ENCODE measurements at places on chromosomes 5 and 9.

GRCh38 chr5:139863855-139864558, 68.4 kb downstream of the PSD2 start:
- DNase-seq: peak; percentile 11

DNA sequence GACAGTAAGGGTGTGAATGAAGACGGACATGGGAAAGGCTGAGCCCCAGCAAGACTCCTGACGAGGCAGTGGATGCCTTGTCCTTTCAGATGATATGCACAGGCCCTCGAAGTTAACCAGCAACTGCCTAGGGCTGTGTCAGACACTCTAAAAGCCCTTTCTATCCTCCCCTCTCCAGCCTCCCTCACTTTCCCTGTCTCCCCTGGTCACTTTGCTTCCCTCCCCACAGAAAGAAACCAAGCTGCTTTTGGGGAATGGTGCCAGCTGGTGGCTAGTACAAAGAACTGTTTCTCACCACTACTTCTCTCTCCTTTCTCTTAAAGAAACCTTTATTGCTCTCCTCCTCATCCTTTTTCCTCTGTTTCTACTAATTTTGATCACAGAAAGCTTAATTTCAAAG, 21.4 kb downstream of the LHFPL2 start:
- DNase-seq: no peak

GRCh38 chr9:126421567-126422428, 95.2 kb downstream of the MVB12B start:
- DNase-seq: no peak

- no peak for DNase-seq
These were observed 15.3 kb upstream of the PIK3R1 start for GRCh38 chr5:68200288-68200687.

DNA sequence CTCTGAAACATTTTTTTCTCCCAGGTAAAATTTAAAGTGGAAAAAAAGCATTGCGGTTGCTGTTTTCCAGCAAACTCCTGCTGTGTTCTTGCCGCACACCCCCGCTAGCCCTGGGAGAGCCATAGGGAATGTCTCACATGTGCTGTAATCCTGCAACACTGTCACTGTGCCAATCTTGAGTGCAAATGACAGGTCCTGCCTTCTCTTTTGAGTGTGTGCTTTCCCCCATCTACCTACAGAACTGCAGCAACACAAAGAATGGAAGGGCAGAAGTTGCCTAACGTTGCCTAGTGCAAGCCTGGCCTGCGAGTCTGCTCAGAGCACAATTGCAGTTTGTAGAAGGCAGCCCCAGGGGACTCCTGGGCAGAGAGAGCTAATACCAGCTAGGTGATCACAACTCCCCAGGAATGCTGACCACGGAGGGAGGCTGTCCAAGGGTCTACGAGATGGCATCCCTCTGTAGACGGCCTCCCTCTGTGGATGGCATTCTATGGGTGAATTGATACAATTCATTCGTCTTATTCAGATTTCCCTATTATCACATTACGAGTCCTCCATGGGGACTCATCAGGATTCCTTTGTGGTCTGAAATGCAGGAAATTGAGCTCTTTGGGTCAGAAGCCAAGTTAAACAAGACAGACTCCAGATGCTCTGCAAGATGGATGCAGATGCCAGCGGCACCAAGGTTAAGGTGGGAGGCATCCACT, 172.6 kb upstream of the S1PR3 start:
- DNase-seq: no peak

GRCh38 chr9:89247431-89248353, 63.3 kb upstream of the CKS2 start:
- DNase-seq: no peak

DNA sequence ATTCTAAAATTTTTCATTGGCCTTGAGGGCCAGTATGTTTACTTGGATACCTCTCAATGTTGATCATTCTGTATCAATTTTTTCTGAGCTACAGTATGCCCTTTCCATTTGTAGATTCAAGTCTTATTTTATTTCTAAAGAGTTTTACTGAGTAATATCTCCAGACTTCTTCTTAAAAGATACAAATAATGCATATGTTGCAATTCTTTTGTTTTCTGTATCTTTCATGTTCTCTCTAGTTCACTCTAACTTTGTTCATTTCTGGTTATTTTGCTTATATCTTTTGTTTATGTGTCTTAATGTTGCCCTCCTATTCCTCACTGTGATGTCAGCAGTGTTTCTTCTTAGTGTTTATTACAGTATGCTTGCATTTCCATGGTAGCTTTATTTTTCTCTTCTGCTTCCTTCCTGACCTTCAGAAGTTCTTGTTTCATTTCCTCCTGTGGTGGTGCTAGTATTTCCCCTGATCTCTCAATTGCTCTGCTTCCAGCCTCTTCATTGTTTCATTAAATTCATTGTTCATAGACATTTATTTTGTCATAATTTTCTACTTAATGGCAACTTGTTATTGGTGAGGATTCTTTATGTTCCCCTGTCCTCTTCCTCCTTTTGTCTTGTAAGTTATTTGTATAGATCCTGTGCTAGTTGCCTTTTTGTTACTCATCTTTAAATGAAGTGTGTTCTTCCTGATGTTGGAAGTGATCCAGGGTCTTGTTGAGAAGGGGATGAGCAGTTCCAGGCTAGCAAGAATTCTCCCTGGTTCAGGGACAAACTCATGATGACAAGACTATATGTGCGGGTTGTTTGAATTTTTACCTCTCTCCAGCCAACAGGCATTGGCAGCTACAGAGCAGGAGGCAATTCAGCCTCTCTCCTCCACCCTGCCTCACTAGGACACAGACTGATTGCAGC, 160.8 kb downstream of the DEPDC1B start:
- DNase-seq: no peak

GRCh38 chr5:149302641-149303040, 31.0 kb downstream of the AFAP1L1 start:
- no peak for DNase-seq

DNA sequence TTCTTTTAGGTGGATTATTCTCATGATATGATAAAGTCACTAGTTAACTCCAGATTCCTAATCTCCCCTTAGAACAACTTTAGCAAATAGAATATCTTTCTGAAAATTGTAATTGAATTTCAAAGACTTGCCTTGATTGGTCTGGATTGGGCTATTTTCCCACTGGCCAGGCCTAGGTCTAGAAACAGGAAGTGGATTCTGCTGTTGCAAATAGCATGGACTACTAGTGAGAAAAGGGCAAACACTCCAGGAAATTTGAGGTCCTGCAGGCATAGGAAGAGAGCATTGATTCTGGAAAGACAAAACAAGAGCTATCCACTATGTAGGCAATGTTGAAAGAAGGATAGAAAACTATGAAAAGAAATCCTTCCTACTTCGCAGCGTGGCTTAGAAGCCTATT, 113.4 kb downstream of the KCTD16 start:
- no peak for DNase-seq

GRCh38 chr9:79709743-79710674, 138.2 kb downstream of the TLE4 start:
- DNase-seq: no peak

DNA sequence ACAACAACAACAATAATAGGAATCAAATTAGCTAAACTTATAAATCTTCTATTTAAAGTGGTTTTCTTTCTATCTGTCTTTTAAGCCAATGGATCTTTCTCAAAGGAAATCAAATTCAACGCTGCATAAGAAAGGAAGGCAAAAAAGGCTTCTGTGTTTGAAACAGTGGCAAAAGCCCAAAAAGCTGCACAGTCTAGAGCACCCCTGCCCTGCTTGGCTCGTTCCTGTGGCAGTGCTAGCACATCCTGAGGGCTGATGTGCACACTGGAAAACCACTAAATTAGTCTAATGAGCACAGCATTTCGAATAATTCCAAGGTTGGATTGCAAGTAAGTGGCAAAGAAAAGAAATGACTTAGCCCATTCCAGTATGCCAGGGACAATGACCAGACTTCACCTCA, 80.7 kb downstream of the AP3B1 start:
- DNase-seq: no peak

DNA sequence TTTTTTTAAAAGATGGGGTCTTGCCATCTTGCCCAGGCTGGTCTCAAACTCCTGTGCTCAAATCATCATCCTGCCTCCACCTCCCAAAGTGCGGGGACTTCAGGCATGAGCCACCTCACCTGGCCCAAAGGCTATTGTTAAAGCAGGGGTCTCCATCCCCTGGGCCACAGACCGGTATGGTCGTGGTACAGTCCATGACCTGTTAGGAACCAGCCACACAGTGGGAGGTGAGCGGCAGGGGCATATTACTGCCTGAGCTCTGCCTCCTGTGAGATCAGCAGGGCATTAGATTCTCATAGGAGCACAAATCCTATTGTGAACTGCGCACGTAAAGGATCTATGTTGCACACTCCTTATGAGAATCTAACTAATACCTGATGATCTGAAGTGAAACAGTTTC, 7.3 kb upstream of the NOL6 start:
- no peak for DNase-seq

DNA sequence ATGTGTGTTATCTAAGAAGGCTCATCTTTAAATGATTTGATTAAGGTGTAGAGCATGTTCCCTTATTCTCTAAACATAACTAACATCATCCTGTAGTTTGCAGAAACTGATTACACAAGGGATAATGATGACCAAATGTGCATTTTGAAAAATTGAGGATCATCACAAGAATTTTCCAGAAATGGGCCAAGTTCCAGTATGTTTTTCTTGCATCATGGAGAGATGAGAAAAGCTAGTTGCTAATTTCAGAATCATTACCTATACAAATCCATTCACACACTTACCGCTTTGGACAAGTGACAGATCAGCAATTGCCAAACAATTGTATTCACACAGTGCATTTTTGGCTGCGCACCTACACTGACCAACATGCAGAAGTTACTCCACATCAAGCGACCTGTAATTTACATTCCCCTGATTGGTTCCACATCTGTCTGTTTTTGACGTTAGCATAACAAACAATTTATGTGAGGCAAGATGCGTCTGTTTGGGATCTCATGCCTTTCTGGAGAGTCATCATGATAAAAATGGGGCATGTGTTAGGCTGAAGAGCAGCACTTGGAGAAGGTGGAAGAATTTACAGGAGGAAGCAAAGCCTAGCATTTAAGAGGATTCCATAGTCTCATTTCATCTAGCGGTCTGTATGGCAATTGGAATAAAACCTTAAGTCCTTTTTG, 2.8 kb upstream of the BNC2 start:
- no peak for DNase-seq

GRCh38 chr5:78647838-78648358, 674 bp downstream of the LHFPL2 start:
- DNase-seq: no peak

GRCh38 chr5:12313602-12314001, 409.4 kb upstream of the CTNND2 start:
- no peak for DNase-seq

DNA sequence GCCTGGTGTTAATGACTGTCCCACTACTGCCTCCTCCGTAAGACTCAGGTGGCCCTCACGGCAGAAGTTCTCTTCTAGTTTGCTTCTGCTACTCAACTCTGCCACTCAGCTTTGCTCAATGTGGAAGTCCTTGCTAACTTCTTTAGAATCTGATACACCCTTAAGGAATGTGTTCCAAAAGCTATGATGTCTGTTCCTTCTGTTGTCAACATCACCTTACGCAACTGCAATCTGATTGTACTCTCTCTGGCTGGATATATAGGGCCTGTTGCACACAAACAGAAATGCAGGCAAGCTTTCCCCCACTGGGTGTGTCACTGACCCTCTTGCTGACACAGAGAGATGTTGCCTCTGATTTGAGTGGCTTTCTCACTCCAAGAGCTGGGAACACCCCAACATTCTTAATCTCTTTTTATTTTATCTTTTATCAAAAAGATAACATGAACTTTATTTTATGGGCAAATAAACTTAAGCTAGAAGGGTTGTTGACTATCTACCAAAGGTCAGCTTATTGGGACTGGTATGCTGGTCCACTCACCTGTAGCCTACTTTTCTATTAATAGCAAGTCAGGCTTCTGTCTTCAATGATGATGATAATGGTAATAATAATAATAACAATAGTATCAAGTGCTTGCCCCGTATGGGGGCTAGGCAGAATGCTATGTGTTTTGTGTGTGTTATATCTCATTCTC, 25.2 kb downstream of the TMEM252 start:
- no peak for DNase-seq

- no peak for DNase-seq
These were observed 45.7 kb downstream of the DUSP1 start for GRCh38 chr5:172725273-172725672.

DNA sequence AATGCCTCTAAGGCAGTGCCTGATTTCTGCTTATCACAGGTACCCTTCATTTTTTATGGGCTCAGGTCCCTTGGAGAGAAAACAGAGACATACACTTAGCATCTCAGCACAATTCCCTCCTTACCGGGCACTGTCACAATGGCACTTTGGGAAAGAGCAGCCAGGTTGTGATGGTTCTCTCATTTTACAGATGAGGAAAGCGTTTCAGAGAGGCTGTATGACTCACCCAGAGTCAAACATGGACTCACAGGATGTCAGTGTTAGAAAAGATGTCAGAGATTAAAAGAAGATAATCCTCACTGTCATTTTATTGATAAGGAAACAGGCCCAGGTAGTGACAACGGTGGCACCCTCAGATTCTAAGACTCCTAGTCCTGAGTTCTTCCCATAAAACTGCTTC, 12.0 kb upstream of the SLC31A2 start:
- DNase-seq: no peak

GRCh38 chr5:178434016-178434761, 156.0 kb downstream of the COL23A1 start:
- no peak for DNase-seq

GRCh38 chr5:116573279-116573701, 1.3 kb downstream of the SEMA6A start:
- DNase-seq: no peak

DNA sequence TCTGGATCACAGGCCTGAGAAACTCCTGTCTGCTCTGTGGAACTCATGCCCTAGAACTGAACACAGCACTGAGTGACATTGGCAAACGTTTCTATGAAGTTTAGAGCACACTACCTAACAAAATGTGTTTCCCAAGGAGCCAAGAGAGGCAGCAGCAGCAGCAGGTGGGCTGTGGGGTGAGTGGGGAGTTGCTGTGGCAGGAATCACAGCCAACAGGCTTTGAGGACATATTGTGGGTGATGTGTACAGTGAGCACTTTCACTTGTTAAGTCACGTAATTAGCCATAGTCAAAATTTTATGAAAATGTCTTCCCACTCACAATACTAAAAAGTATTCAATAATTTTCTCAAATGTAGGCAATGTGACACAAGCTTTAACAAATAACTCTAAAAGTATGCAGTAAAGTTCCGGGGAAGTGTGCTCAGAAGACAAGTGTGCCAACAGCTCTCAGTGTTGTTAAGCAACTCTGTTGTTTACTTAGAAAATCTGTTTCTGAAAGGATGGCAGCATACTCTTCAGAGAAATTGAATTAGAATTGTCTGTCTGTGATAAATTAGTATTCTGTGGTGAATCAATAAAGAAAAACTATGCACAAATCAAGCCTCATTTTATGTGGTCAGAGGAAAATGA, 482.1 kb downstream of the SEMA5A start:
- no peak for DNase-seq

- no peak for DNase-seq
These were observed 61.9 kb upstream of the ADAMTS19 start for GRCh38 chr5:129398026-129398678.

Data from stimulated activated CD8-positive, alpha-beta memory T cell treated with anti-CD3 and anti-CD28 coated beads, Interleukin-15, amount 100 ng/mL, for 24 hours (primary cell).